Activated B cell treated with CpG ODN at 0.5 μM for 24 hours (primary cell): ENCODE measurements at places on chromosomes 4 and X.

- no peak overlapping the region for H3K4me3 ChIP-seq
- no peaks in the 10 kb centered on the region for H3K27me3 ChIP-seq
- H3K27ac ChIP-seq, result no peak overlapping the region
- H3K36me3 ChIP-seq, result peaks cover 5% of the 10 kb centered on the region
Observed at GRCh38 chrX:1750267-1750666, 135.4 kb downstream of the ASMT start.

- DNase-seq, result no peak
- H3K27ac ChIP-seq, result no peak overlapping the region
- H3K27me3 ChIP-seq, result no peaks in the 10 kb centered on the region
- no peaks in the 10 kb centered on the region for H3K36me3 ChIP-seq
Observed at GRCh38 chr4:173397604-173398003, 1.3 kb downstream of the SCRG1 start.

DNA sequence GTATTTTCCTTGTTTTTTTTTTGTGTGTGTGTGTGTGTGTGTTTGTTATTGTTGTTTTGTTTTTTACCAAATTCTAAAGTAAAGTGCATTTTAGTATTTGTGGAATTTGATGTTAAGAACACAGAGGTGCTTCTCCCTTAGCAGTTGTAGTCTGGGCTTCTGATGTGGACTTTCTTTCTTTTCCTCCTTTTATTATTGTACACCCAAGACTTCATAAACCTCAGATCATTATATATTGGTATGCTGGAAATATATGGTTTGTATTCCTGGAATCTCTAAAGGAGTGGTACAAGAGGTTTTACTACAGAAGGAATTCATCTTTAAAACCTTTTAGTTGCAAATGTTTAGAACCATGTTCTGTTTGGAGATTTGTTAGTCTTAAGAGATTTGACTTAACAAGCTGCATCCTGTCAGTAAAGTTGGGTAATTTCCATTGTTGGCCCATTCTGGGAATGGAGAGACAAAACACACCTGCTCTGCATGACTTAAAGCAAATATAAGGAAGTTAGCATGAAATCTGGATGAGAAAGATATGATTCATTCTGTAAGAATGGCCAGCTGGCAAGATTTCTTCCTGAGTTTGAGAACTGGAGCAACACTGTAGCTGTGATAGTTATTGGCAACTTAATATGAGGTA lies 64.0 kb downstream of the SMAD1 start:
- H3K27ac ChIP-seq, result no peak overlapping the region
- no peaks in the 10 kb centered on the region for H3K4me1 ChIP-seq
- no peak overlapping the region for H3K4me3 ChIP-seq
- H3K36me3 ChIP-seq, result no peaks in the 10 kb centered on the region
- H3K27me3 ChIP-seq, result peaks cover 9% of the 10 kb centered on the region

GRCh38 chr4:183831683-183832082 lies 73.4 kb upstream of the STOX2 start:
- DNase-seq, result no peak
- peaks cover 5% of the 10 kb centered on the region for H3K4me1 ChIP-seq
- H3K27me3 ChIP-seq, result peaks cover 3% of the 10 kb centered on the region
- no peaks in the 10 kb centered on the region for H3K36me3 ChIP-seq
- no peak overlapping the region for H3K27ac ChIP-seq
- no peak overlapping the region for H3K4me3 ChIP-seq

DNA sequence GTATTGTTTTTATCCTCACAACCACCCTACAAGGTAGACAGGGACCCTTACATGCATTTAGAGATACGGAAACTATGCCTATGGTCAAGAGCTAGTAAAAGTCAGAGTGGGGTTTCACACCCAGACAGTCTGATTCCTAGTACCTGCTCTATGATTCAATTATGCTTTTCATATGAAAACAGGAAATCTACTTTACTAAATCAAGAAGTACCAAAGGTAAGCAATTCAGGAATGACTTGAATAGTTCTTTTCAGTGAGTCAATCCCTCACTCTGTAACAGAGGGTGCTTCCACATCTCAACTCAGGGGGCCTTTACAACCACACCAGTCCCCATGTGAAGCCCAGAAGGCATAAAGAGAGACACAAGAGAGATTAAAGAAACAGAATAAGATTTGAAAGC lies 191.4 kb downstream of the PPP3CA start:
- H3K36me3 ChIP-seq, result peaks cover 14% of the 10 kb centered on the region
- H3K4me1 ChIP-seq, result peaks cover 61% of the 10 kb centered on the region
- H3K4me3 ChIP-seq, result no peak overlapping the region
- DNase-seq, result no peak
- no peaks in the 10 kb centered on the region for H3K27me3 ChIP-seq

- no peaks in the 10 kb centered on the region for H3K27me3 ChIP-seq
- DNase-seq, result no peak
- H3K4me3 ChIP-seq, result no peak overlapping the region
- H3K27ac ChIP-seq, result no peak overlapping the region
- no peaks in the 10 kb centered on the region for H3K4me1 ChIP-seq
Observed at GRCh38 chr4:182369211-182369610, 126.0 kb downstream of the TENM3 start.

- H3K36me3 ChIP-seq, result no peaks in the 10 kb centered on the region
- H3K4me1 ChIP-seq, result no peaks in the 10 kb centered on the region
- H3K27me3 ChIP-seq, result peaks cover 12% of the 10 kb centered on the region
- H3K4me3 ChIP-seq, result no peak overlapping the region
Observed at GRCh38 chr4:137998666-137999429, 243.3 kb downstream of the SLC7A11 start.

GRCh38 chr4:17232566-17233253 lies 279.2 kb downstream of the QDPR start:
- no peak overlapping the region for H3K27ac ChIP-seq
- no peaks in the 10 kb centered on the region for H3K27me3 ChIP-seq
- no peaks in the 10 kb centered on the region for H3K36me3 ChIP-seq
- DNase-seq, result no peak

DNA sequence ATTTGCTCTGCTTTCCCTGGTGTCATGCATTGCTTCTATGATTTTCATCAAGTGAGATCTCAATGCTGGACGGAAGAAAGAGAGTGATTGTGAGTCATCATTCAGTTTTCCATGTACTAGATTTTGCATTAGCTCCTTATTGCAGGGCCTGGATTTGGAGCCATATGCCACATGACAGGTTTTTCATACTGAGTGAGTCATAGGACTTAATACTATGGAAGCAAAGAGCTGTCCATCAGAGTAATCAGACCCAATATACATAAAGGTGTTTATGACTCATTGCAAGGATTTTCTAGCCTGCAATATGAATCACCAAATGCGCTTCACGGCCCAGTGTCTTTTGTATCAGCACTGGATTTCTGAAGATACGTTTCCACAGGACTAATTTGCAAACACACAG lies 11.2 kb upstream of the TFDP3 start:
- DNase-seq, result no peak
- no peak overlapping the region for H3K4me3 ChIP-seq
- no peak overlapping the region for H3K27ac ChIP-seq
- H3K4me1 ChIP-seq, result no peaks in the 10 kb centered on the region
- no peaks in the 10 kb centered on the region for H3K36me3 ChIP-seq

DNA sequence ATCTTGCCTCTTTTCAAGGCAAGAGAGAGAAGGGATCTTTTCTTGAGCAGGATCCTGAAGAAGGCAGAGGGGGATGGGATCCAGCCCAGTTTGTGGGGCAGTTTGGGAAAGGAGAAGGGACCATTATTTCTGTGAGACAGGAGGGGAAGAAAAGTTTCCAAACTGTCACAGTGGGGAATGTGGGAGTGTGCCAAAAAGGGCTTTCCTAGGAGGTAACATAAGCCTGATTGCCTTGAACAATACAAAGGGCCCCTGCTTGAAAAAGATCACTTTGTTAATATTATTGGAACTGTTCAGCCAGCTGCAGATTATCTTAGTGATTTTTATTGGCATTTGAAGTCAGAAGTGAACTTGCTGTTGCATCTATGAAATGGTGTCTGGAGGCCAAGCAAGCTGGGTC lies 55.2 kb downstream of the MTM1 start:
- H3K27me3 ChIP-seq, result no peaks in the 10 kb centered on the region
- no peak overlapping the region for H3K4me3 ChIP-seq
- no peak overlapping the region for H3K27ac ChIP-seq
- peaks cover 2% of the 10 kb centered on the region for H3K4me1 ChIP-seq
- no peak for DNase-seq

- H3K27ac ChIP-seq, result no peak overlapping the region
- H3K27me3 ChIP-seq, result no peaks in the 10 kb centered on the region
- H3K4me1 ChIP-seq, result peaks cover 18% of the 10 kb centered on the region
- DNase-seq, result no peak
- H3K4me3 ChIP-seq, result no peak overlapping the region
Observed at GRCh38 chr4:86973668-86974067, 38.9 kb downstream of the AFF1 start.

DNA sequence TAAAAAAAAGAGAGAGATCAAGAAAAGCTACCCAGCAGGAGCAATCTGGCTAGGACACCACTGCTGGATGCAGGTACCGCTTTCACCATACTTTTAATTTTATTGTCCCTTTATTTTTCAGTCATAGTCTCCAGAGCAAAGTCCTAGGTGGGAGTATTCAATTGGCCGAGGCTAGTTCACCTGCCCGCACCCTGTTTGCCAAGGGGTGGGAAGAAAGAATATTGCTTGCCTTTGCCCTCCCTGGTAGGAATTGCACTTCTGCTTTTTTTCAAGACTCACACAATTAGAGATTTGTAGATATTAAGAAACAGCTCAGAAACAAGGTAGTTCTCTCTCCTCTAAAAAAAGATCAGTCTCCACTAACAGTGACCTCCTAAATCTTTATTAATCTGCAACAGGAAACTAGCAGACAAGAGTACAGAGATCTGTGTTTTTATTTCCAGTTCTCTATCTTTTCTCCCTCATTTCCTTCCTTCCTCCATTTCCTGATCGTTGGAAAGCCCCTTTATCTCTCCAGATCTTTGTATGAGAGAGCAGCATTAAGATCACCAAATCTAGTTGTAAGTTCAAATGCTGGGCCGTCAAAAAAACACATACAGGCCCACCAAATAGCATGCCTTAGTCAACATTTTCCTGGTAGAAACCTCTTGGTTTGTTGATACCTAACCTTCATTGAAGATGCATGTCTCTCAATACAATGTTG lies 9.4 kb upstream of the RPGR start:
- no peaks in the 10 kb centered on the region for H3K36me3 ChIP-seq
- peaks cover 3% of the 10 kb centered on the region for H3K27me3 ChIP-seq
- no peak overlapping the region for H3K4me3 ChIP-seq
- no peak for DNase-seq
- peaks cover 5% of the 10 kb centered on the region for H3K4me1 ChIP-seq
- no peak overlapping the region for H3K27ac ChIP-seq

GRCh38 chr4:172844556-172844955 lies 324.1 kb upstream of the GALNT7 start:
- no peaks in the 10 kb centered on the region for H3K36me3 ChIP-seq
- no peaks in the 10 kb centered on the region for H3K4me1 ChIP-seq
- H3K27me3 ChIP-seq, result no peaks in the 10 kb centered on the region
- DNase-seq, result no peak
- H3K4me3 ChIP-seq, result no peak overlapping the region
- no peak overlapping the region for H3K27ac ChIP-seq

DNA sequence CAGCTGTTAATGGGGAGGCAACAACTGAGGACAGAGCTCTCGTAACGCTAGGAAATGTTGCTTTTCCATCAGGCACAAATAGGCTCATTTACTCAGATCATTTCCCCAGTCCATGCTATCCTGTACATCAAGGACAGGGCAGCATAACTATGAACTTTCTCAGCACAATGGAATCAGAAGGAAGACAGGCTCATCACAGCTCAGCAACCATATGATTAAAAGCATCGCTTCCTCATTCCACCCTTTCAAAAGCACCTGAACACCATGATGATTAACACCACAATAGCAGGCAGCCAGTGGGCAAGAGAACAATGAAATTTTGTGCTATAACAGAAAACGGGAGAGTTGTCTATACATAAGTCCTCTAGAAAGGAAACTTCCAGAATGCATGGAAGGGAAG lies 297.8 kb downstream of the ZNF674 start:
- H3K36me3 ChIP-seq, result no peaks in the 10 kb centered on the region
- no peak for DNase-seq
- H3K27me3 ChIP-seq, result no peaks in the 10 kb centered on the region
